ENCODE measurements at places on chromosomes 1 and 21.

DNA sequence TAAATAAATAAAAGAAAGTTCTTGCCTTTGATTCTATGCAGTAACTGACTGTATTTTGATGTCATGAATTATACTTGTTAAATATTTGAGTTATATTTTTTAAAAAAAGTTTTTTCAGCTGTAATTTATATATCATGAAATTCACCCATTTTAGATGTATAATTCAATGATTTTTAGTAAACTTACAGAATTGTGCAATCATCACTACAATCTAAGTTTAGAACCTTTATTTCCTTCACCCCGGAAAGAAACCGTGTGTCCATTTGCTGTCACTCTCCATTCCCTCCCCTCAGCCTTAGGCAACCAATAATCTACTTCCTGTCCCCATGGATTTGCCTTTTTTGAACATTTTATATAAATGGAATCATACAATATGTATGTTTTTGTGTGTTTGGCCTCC is 32.5 kb upstream of the DISC1 start:
- DNase-seq: no peak

DNA sequence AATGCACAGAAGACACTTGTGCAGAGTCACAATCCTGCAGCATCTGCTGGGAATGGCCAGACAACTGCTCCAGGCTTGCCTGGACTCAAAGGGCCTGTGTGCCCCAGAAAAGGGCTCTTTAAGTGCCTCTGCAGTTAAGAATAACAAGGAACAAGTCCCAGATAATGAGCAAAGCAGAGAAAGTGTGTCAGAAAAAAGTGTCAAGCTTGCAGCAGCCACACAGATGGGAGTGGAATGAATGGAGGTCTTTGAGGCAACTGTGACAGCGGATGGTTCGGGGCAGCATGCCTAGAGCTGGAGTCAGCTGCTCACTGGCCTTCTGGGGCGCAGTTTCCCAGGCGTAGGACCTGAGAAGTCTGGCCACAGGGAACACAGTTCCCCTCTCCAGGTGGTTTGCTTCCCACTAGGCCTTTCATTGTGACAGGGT is 5.1 kb downstream of the PARP1 start:
- no peak for DNase-seq

DNA sequence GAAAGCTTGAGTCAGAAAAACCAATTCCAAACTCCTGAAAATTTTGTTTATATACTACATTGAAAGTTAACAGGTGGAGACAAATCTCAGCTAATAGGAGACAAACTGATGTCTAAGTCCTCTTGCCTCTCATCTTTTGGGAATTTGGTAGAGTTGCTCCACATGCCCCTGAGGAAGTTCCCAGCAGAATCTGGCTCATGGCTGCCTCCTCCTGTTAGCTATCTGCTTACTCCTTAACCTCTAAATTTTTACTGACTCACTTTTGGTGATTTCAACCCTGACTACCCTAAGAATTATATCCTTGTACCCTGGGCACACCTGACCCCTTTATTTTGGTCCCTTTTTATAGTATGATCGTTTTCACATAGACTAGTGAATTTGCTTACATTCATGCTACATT is 633.7 kb upstream of the USP24 start:
- DNase-seq: no peak

GRCh38 chr1:192702212-192702902 is 66.4 kb downstream of the RGS13 start:
- no peak for DNase-seq

DNA sequence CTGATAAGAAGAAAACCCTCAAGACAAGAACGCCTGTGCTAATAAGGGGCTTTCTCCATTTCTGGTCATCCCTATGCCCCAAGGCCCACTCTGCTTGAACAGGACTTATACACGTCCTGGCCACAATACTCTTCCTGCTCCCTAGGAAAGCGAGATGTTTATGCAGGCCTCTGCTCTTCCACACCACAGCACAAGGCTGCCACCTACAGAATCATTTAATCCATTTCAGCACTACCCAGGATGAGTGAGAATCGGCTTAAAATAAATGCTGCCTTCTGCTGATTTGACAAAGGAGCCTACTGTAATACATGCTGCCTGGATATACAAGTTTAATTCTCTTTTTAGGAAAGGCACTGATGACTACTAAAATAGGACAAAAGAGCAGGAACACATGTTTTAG is 29.4 kb downstream of the FRRS1 start:
- DNase-seq: no peak

GRCh38 chr1:110058591-110058990 is 11.9 kb downstream of the ALX3 start:
- DNase-seq: no peak

GRCh38 chr1:33161061-33161681 is 20.7 kb downstream of the TRIM62 start:
- DNase-seq: no peak

DNA sequence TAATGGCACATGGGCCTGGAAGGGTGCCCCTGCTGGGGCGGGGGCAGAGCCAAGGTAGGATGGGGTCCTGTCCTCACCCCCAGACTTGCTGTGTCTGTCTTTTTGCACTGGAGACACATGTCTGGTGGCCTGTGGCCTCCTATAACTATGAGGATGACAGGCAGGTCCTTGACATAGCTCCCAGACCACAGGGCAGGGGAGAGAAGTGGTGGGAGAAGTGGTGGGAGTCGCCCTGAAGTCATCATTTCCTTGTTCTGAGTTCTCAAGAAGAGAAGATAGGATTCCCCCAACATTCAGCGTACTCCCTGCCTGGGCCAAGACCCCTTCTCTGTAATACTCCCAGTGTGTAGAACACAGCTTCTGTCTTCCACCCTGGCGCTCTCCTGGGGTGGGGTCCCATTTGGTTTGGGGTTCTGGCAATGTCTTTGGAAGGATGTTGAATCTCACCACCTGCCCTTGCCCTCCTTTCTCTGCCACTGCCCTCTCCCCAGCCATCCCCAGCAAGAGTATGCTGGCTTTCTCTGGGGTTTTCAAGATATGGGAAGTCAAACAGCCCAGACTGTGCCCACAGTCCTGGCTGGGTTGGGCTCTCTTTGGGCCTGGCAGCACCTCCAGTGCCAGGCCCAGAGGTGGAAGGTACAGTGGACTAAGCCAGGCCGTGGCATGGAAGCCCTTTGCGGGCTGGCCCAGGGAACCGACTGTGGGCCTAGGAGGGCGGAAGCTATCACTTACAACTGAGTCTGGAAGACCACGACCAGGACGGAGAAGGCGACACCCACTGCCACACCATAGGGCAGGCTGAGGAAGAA is 19.4 kb downstream of the SLC26A9 start:
- no peak for DNase-seq

- no peak for DNase-seq
Observed at GRCh38 chr1:16927711-16928485, 6.2 kb downstream of the CROCC start.

GRCh38 chr1:228423404-228424053 is 6.9 kb upstream of the TRIM17 start:
- DNase-seq: no peak

Data from stimulated activated CD8-positive, alpha-beta memory T cell treated with anti-CD3 and anti-CD28 coated beads, Interleukin-15, amount 100 ng/mL, for 48 hours (primary cell).